Activated CD4-positive, alpha-beta memory T cell treated with anti-CD3 and anti-CD28 coated beads for 36 hours (primary cell): ENCODE measurements at places on chromosomes 1 and 21. TPM values are rescaled to one million over a fixed set of nuclear protein-coding genes. Genes with fewer than 3 reads are reported as not detected.

The TRIM17 gene
- 1.5 TPM for total RNA-seq

The SLAMF6 gene
- 40.9 TPM for total RNA-seq

The CD48 gene
- total RNA-seq, result 194 TPM

The ST6GALNAC5 gene
- not detected for total RNA-seq

The CCDC185 gene
- not detected for total RNA-seq

The FCRL6 gene
- not detected for total RNA-seq

The TGFB2 gene
- not detected for total RNA-seq

The TMEM240 gene
- 0.29 TPM for total RNA-seq

The CD101 gene
- total RNA-seq, result 0.14 TPM

The LAX1 gene
- total RNA-seq, result 14.0 TPM

The HFM1 gene
- not detected for total RNA-seq
